Activated B cell treated with CpG ODN at 0.5 μM for 24 hours (primary cell): ENCODE measurements at places on chromosomes 1 and 21.

DNA sequence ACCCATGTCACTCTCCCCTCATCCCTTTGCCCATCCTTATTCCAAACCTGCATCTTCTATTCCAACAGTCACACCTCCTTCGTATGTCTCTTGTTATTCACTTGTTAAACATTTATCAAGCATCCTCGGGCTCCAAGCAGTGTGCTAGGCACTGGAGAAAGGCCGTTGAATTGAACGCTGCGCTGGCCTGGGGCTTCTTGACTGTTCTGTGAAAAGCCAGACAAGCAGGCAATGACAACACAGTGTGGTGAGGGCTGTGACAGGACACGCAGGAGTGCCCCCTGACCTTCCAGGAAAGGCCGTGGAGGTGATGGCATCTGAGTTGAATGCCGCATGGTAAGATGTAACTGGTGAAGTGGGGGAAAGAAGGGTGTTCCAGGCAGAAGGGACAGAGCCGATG, 19.2 kb downstream of the ETV3 start:
- no peak for DNase-seq

DNA sequence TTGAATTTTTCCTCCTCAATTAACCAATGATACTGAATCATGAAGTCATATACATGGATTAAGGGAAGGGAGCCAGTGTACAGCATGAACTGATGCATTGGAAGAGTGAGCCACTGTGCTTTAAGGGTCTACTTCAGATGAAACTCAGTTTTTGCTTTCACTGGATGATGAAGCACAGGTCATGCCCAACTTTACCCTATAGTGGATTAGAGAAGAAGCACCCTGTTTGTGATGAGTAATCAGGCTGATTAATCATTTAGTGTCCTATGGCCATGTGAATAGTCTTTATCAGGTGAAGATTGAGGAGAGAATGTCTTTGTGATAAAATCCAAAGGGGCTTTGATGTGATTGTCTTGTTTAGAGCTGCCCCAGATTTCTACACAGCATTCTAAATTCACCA, 24.7 kb upstream of the LAMC1 start:
- DNase-seq: no peak

GRCh38 chr21:26946744-26947446, 20.0 kb downstream of the ADAMTS5 start:
- no peak for DNase-seq

DNA sequence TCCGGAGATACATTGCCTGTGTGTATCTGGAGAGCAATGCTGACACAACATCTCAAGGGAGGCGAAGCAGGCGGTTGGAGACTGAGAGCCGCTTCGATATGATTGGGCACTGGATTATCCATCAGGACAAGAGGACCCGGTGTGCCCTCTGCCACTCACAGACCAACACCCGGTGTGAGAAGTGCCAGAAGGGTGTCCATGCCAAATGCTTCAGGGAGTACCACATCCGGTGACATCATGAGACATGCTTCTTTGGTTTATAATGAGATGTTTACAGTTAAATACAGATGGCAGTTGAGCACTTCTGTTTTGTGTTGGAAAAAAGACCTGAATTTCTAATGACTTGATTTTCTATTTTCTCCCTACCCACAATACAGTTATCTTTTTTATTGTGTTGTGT, 12.1 kb downstream of the PGBD2 start:
- no peak for DNase-seq
